ENCODE measurements at places on chromosomes 13 and 19.

DNA sequence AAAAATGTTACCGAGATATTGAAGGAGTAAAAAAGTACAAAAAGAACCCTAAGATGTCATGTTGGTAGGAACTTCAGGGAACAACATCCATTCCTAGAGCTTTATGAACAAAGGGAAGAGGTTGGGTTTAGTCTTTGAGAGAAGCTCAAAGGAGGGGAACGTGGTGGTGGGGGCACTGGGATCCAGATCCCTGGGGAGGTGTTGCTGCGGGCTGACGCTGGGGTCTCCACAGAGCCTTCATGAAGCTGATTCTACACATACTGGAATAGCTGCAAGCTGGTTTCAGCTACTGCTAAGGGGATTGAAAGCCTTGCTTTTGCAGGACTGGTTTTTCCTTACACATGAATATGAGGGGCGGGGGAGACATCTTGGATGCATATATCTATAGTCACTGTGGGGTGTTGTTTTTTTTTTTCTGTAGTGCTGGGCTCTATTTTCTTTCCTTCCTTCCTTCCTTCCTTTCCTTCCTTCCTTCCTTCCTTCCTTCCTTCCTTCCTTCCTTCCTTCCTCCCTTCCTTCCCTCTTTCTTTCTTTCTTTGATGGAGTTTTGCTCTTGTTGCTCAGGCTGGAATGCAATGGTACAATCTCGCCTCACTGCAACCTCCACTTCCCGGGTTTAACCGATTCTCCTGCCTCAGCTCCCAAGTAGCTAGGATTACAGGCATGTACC lies 6.5 kb upstream of the MZF1 start:
- no peak for DNase-seq
- peaks cover 27% of the 10 kb centered on the region for H3K4me1 ChIP-seq
- H3K4me3 ChIP-seq = no peak overlapping the region
- H3K27ac ChIP-seq = no peak overlapping the region

DNA sequence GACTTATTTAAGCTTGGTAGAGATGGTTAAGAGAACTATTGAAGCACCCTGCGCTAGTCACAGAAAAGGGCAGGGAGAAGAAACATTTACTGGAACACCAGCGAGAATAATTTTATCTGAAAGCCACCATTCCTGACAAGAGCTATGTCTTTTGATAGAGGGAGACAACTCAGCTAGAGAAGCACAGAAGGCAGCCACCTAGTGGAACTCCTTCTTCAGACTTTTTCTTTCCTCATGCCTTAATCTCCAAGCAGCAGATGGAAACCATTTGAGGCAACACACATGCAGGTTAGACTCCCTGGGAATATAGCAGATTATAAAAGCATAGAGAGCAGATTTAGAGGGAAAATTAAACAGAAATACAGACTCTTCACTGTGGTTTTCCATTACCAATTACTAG lies 813.4 kb downstream of the SLITRK6 start:
- H3K4me1 ChIP-seq = no peaks in the 10 kb centered on the region
- no peaks in the 10 kb centered on the region for H3K27me3 ChIP-seq
- H3K27ac ChIP-seq = no peak overlapping the region
- H3K36me3 ChIP-seq = no peaks in the 10 kb centered on the region
- H3K4me3 ChIP-seq = no peak overlapping the region
- DNase-seq = no peak

DNA sequence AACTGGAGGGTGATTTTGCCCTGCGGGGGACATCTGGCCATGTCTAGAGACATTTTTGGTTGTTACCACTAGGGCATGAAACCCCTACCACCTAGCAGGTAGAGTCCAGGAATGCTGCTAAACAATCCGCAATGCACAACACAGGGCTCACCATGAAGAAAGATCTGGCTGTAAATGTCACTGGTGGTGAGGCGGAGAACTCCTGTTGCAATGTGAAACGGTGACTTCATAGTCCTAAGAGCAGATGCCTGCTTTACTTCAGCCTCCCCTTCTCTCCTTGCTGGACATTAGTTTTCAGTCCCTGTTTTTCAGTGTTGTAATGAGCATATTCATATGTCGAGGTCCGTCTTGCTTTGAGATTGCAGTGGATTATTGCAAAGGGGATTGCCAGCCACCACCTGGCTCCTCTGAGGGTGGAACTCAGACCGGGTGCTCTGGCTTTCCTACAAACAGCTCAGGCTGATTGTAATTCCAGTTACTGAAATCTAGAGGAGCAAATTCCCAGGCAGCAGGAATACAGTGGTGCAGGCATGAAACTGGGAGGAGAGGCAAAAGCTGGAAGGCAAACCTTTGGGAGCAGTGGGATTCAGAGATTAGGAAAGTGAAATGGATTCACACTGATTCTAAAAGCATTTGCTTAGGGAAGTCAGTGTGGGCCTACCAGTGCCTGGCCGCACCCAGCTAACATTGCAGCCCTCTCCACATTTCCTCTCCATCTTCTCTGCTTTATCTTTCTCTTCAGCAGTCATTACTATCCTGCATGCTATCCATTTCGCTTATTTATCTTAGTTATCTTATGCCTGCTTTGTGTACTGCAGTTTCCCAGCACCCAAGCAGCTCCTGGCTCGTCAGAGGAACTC lies 76.1 kb upstream of the PCDH8 start:
- no peak for DNase-seq
- H3K27me3 ChIP-seq = peaks cover 34% of the 10 kb centered on the region
- no peaks in the 10 kb centered on the region for H3K36me3 ChIP-seq
- no peaks in the 10 kb centered on the region for H3K4me1 ChIP-seq

DNA sequence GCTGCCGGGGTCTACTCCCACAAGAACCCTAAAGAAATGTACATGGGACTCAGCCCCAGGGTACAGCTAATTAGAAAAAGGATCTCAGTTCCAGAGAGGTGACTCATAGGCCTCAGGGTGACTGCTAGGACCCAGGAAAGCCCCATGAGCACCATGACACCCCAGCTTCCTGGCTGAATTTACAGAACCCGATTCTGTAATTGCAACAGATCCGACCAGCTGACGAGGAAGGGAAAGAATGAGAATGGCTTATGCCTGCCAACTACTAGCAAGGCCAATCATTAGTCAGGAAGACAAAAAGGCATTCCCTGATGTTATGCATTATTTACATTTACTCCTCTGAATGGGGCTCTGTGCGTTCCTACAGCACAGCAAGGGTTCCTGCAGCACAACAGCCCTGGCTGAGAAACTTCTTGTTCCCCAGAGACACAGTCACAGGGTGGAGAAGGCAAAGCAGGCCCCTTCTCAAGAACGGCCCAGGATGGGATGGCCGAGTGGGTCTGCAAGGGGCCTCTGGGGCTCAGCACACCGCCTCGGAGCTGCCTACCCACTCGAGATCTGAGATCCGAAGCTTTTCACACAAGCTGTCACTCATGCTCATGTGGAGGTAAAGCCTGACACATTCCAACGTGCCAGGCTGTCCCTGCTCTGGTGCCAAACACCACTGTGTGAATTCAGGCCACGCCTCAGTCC lies 27.2 kb downstream of the PBX4 start:
- H3K4me1 ChIP-seq = peaks cover 27% of the 10 kb centered on the region
- no peaks in the 10 kb centered on the region for H3K27me3 ChIP-seq
- peak overlapping the region; percentile 45 for H3K4me3 ChIP-seq

DNA sequence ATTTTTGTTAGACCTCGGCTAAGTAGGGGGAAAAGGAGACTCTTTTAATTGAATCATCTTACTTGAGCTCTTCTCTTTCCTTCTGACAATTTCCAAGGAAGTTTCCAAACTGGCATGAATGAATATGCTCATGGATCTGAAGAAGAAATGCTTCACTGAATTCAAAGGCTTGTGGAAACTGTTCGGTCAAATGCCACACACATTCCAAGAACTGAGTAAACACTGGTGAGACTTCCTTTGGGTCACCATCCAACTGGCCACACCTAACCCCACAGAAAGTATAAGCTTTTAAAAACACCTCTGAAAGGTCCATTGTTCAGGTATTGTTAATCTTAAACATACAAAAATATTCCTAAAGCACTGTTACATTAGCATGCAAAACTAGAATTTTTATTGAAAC lies 33.6 kb downstream of the MTMR6 start:
- no peak overlapping the region for H3K4me3 ChIP-seq
- peaks cover 47% of the 10 kb centered on the region for H3K36me3 ChIP-seq
- no peaks in the 10 kb centered on the region for H3K27me3 ChIP-seq
- H3K4me1 ChIP-seq = no peaks in the 10 kb centered on the region
- H3K27ac ChIP-seq = no peak overlapping the region
- no peak for DNase-seq

- peaks cover 27% of the 10 kb centered on the region for H3K27me3 ChIP-seq
- no peaks in the 10 kb centered on the region for H3K4me1 ChIP-seq
- H3K36me3 ChIP-seq = peaks cover 2% of the 10 kb centered on the region
- no peak overlapping the region for H3K4me3 ChIP-seq
Observed at GRCh38 chr13:33101835-33102234, 85.6 kb downstream of the KL start.

DNA sequence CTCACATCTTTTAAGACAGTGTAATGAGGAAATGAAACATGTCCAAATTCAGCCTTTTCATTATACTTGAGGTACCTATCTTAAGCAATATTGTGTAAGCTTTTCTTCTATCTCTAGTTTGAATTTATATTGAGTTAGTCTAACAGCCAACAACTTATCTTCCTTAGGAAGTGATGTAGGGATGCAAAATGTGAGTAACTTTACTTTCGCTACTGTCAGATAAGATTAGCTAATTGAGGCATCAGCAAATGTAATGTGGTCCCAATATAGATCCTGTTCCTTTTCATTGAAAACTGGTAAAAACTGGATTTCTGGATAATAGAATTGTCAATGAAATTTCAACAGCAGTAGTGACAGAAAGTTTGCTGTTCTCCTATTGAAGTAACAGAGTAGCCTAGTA lies 902.2 kb downstream of the GPC5 start:
- H3K4me3 ChIP-seq = no peak overlapping the region
- H3K36me3 ChIP-seq = no peaks in the 10 kb centered on the region
- H3K27me3 ChIP-seq = no peaks in the 10 kb centered on the region
- no peak overlapping the region for H3K27ac ChIP-seq

- H3K4me1 ChIP-seq = no peaks in the 10 kb centered on the region
- H3K27ac ChIP-seq = no peak overlapping the region
- no peak overlapping the region for H3K4me3 ChIP-seq
- DNase-seq = no peak
- no peaks in the 10 kb centered on the region for H3K27me3 ChIP-seq
Observed at GRCh38 chr13:64410276-64411053, 2819.7 kb downstream of the PCDH9 start.

DNA sequence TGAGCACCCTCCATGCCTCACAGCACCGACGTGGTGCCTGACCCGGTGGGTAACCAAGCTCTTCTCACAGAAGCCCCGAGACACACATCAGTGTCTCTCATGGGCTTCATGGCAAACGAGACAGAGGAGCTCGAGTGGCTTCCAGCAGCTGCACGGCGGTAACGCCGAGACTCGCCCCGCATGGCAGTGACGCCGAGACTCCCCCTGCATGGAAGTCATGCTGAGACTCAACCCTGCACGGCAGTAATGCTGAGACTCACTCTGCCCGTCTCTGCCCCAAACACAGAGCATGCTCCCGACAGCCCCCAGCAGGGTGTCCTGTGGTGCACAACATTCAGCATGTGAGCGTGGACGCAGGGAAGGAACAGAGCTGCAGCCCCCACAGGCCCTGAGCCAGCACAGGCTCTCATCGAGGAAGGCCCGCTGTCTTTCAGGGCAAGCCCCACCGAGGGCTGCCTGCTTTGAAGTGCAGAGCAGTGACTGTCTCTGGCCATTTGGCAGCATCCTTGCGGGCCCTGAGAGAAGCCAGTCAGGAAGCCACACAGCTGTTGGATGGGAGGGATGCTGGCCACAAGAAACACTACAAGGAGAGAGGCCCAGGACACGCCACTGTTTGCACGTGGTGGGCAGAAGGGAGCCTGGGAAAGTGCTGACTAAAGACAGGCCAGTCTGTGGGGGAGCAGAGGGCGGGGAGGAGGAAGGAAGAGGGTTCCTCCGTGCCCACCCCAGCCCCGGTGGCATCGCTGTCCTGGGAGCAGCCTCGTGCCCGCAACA lies 9.5 kb downstream of the GAS6 start:
- H3K27me3 ChIP-seq = no peaks in the 10 kb centered on the region
- peaks cover 7% of the 10 kb centered on the region for H3K4me1 ChIP-seq
- no peaks in the 10 kb centered on the region for H3K36me3 ChIP-seq
- DNase-seq = no peak
- no peak overlapping the region for H3K4me3 ChIP-seq
- no peak overlapping the region for H3K27ac ChIP-seq

DNA sequence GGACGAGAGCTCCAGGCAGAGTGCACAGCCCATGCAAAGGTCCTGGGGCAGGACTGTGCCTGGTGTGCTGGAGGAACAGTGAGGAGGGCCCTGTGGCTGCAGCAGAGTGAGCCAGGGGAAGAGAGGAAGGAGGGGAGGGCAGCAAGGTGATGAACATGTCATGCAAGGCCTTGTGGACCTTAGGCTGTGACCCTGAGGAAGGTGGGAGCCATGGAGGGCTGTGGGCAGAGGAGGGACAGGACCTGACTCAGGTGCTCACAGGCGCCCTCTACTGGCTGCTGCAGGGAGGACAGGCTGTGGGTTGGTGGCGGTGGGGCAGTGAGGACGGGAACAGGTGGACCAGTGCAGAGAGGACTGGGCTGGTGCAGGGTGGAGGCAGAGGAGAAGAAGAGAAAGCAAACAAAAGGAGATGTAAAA lies 170.3 kb downstream of the PTPRS start:
- H3K36me3 ChIP-seq = peaks cover 3% of the 10 kb centered on the region
- H3K27ac ChIP-seq = no peak overlapping the region
- peaks cover 10% of the 10 kb centered on the region for H3K27me3 ChIP-seq
- H3K4me1 ChIP-seq = no peaks in the 10 kb centered on the region
